Suprapubic skin (tissue), 4 donors: ENCODE measurements at places on chromosomes 2 and 18. TPM values are rescaled to one million over a fixed set of nuclear protein-coding genes. Genes with fewer than 3 reads are reported as not detected.

Gene ANTXR1
- 35.5 TPM for total RNA-seq

Gene L3MBTL4
- total RNA-seq: 12.9 TPM

Gene SKOR2
- total RNA-seq: not detected

Gene ESPNL
- total RNA-seq: 0.56 TPM

Gene KCNIP3
- total RNA-seq: 14.6 TPM

Gene RABL2A
- total RNA-seq: 11.9 TPM

Gene HAUS1
- total RNA-seq: 17.0 TPM

GRCh38 chr2:45415534-45416123 lies 195.4 kb downstream of the SRBD1 start:
- no peaks in the 10 kb centered on the region for H3K27me3 ChIP-seq
- H3K4me1 ChIP-seq: no peaks in the 10 kb centered on the region
- no peak overlapping the region for H3K4me3 ChIP-seq
- H3K27ac ChIP-seq: no peak overlapping the region

DNA sequence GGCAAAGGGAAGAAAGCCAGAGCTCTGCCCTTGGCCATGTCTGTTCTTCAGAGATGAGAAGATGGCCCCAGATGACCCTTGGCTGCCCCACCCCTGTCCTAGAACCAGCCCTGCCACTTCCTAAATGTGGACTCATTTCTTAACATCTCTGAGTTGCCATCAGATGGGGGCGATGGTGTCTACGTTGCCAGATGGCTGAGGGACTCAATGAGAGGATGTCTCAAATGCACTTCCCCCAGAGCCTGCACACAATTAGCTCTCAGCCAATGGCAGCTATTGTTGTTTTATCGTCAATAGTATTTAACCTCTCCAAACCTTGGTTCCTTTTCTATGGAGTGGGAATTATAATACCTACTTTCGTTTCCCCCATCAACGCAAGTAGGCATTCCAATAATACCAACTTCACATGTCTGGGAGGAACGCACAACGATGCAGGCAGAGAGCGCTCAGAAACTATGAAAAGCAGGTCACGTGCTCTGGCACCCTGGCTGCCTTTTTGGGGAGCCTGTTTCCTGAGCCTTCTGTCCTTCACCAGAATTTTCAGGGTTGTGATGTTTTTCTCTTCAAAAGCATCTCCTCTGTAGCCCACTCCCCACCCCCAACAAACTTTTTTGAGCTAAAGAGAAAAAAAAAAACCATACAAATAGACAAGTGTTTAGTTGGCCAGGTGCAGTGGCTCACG lies 100.3 kb downstream of the MCFD2 start:
- no peak overlapping the region for H3K4me3 ChIP-seq
- DNase-seq: no peak
- peaks cover 59% of the 10 kb centered on the region for H3K4me1 ChIP-seq
- peak overlapping the region; percentile 79 for H3K27ac ChIP-seq

- H3K36me3 ChIP-seq: peaks cover 11% of the 10 kb centered on the region
- H3K4me3 ChIP-seq: peak overlapping the region; percentile 95
- peaks cover 35% of the 10 kb centered on the region for H3K4me1 ChIP-seq
These were observed 550 bp upstream of the SFXN5 start for GRCh38 chr2:73072129-73072395.

DNA sequence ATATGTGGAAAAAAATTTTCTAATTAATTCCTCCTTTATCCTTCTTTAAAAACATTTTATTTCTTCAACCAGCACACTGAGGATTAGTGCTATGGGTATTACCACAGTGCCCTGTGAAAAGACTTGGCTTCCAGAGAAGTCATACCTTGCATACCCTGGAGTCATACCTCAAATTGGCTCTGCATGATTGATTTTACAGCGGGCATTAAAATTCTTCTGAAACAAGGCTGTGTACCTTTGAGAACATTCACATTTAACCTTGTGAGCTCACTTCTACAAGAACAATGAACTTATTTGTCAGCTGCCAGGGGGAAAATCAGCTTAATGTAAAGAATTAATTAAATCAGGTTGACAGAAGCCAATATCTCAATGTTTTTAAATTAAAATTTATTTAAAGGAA lies 44.6 kb downstream of the SLC35F5 start:
- peaks cover 40% of the 10 kb centered on the region for H3K36me3 ChIP-seq
- no peak overlapping the region for H3K4me3 ChIP-seq
- no peak overlapping the region for H3K27ac ChIP-seq
- no peak for DNase-seq
- no peaks in the 10 kb centered on the region for H3K27me3 ChIP-seq

GRCh38 chr18:31100436-31101182 lies 1.6 kb downstream of the DSC2 start:
- H3K4me1 ChIP-seq: peaks cover 19% of the 10 kb centered on the region
- peak overlapping the region; percentile 67 for H3K4me3 ChIP-seq
- H3K27me3 ChIP-seq: peaks cover 11% of the 10 kb centered on the region
- H3K36me3 ChIP-seq: no peaks in the 10 kb centered on the region
- H3K27ac ChIP-seq: peak overlapping the region; percentile 95
- DNase-seq: no peak

GRCh38 chr2:157433394-157433793 lies 10.5 kb downstream of the CYTIP start:
- no peak overlapping the region for H3K27ac ChIP-seq
- no peak overlapping the region for H3K4me3 ChIP-seq
- no peaks in the 10 kb centered on the region for H3K27me3 ChIP-seq
- peaks cover 12% of the 10 kb centered on the region for H3K4me1 ChIP-seq
